Breast epithelium (tissue), 4 donors: ENCODE measurements at places on chromosomes 11 and 22. TPM values are rescaled to one million over a fixed set of nuclear protein-coding genes. Genes with fewer than 3 reads are reported as not detected.

- H3K4me3 ChIP-seq = peak overlapping the region; percentile 87
- DNase-seq = no peak
- H3K27me3 ChIP-seq = peaks cover 9% of the 10 kb centered on the region
- H3K4me1 ChIP-seq = peaks cover 7% of the 10 kb centered on the region
These were observed 2.0 kb downstream of the SCARF2 start for GRCh38 chr22:20435436-20436306.

- H3K36me3 ChIP-seq = no peaks in the 10 kb centered on the region
- H3K27ac ChIP-seq = no peak overlapping the region
These were observed 85.0 kb downstream of the INSC start for GRCh38 chr11:15199693-15200092.

- H3K4me1 ChIP-seq = no peaks in the 10 kb centered on the region
- H3K27me3 ChIP-seq = peaks cover 4% of the 10 kb centered on the region
- no peaks in the 10 kb centered on the region for H3K36me3 ChIP-seq
- DNase-seq = no peak
These were observed 174.4 kb upstream of the NECTIN1 start for GRCh38 chr11:119903389-119903788.

DNA sequence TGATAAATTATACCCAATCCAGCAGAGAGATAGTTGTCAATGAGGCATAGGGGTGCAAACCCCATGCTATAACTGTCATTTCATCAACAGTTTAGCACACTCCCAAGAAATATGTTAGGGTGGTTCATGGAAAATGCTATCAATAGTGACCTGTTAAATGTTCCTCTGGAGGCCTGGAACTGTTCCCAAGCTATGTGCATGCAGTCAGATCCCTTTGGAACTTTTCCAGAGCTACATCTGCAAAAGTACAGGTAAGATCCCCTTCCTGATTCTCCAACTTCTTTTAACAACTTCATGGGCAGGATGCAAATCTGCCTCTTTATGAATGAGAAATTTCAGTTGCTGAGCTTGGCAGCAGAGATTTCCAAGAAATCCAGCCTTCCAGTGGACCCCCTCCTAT is 27.2 kb downstream of the ABTB2 start:
- no peaks in the 10 kb centered on the region for H3K36me3 ChIP-seq
- DNase-seq = no peak
- H3K27ac ChIP-seq = no peak overlapping the region
- H3K4me1 ChIP-seq = no peaks in the 10 kb centered on the region
- H3K4me3 ChIP-seq = no peak overlapping the region
- no peaks in the 10 kb centered on the region for H3K27me3 ChIP-seq

DNA sequence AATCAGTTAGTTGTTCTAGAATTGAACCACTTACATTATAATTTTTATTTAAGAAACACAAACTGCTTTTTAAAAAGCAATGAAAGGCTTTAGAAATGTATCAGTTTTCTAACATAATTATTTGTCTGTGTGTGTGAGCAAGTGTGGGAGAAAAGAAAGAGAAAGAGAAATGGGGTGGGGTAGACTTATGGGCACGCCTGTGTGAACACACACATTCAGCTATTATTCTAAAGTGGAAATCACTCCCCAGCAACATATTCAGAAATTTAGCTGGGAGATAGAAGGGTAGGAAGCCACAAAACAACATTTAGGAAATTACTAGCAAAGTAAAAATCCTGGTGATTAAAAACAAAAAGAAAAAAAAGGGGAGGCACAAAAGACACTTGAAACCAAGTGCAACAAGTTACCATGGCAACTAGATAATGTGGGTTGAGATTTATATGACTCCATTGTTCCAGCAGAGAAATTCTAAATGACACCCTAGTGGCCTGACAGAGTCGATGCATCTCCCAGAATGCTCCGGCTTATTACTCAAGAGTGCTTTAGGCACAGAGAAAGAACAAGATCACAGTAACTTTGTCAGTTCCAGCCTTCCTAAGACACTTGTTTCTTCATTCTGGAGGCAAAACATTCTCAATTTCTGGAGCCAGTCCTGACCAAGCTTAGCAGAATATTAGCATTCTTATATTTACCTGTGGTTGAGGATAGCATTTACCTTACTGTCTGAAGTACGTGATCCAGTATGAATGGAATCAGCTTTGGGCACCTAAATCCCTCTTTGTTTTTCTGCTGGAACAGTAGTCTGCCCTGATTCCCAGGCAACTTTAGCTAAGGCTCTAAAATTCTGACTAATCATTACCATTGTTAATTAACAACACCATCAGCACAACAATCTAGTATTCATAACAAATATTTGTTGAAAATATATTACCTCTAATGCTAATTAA is 444.4 kb downstream of the DLG2 start:
- no peak for DNase-seq
- H3K4me1 ChIP-seq = no peaks in the 10 kb centered on the region
- no peak overlapping the region for H3K27ac ChIP-seq
- no peaks in the 10 kb centered on the region for H3K36me3 ChIP-seq
- H3K4me3 ChIP-seq = no peak overlapping the region

DNA sequence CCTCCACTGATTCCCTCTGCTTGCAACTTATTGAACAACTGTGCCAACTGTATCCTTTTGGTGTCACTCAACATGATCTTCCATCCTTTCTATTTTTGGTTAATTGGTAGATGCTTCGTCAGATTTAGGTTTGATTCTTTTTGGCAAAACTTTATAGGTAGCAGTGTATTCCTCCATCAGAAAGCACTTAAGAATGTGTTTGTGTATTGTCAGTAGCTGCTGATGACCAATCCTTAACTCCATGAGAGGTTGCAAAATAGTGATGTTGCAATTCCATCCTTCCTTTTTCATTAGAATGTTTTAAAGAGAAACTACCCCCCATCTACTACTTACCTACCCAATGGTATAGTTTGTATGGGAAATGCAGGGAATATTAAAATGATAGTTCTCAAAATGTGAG is 22.1 kb downstream of the FAM76B start:
- no peaks in the 10 kb centered on the region for H3K27me3 ChIP-seq
- DNase-seq = no peak
- no peak overlapping the region for H3K27ac ChIP-seq
- no peak overlapping the region for H3K4me3 ChIP-seq
- no peaks in the 10 kb centered on the region for H3K4me1 ChIP-seq

PNPLA5 gene
- not detected for total RNA-seq

TYMP gene
- total RNA-seq = 82.9 TPM
